ENCODE measurements at places on chromosomes 16 and 17. TPM values are rescaled to one million over a fixed set of nuclear protein-coding genes. Genes with fewer than 3 reads are reported as not detected.

Gene KRTAP4-3
- not detected for total RNA-seq

Gene CA5A
- total RNA-seq, result not detected

DNA sequence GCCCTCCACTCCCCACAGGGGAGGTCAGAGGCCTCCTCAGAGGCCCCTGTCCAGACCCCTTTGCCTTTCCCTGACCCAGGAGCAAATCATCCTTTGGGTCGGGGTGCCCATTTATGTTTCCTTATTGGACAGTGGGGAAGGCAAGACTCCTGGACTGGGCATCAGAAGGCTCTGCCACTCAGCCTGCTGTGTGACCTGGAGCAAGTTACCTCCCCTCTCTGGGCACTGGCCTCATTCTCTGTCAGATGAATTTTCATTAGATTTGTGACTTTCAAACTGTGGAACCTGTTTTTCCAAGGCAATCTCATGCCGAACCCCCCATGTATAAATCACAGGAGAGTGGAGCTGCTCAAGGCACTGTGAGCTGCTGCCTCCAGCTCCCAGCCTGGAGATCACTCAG is 47.0 kb upstream of the TOB1 start:
- no peak for DNase-seq
- H3K27me3 ChIP-seq, result no peaks in the 10 kb centered on the region
- H3K4me1 ChIP-seq, result no peaks in the 10 kb centered on the region
- H3K36me3 ChIP-seq, result no peaks in the 10 kb centered on the region
- H3K4me3 ChIP-seq, result no peak overlapping the region

DNA sequence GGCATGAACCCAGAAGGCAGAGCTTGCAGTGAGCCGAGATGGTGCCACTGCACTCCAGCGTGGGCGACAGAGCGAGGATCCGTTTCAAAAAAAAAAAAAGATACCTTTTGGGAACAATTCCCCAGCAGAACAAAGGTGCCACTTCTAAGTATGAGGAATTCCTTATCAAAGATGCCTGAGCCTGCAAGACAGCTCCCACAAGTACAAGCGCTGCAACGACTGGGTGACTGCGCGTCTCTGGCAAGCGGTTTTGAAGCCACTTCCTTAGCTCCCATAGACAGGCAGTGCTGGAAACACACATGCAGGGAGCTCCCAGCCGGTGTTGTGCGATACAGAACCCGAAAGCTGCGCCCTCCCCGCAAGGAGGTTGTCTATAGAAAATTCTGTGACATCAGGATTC is 60.5 kb downstream of the ADCY9 start:
- H3K27me3 ChIP-seq, result no peaks in the 10 kb centered on the region
- no peak overlapping the region for H3K4me3 ChIP-seq
- no peak overlapping the region for H3K27ac ChIP-seq
- peaks cover 21% of the 10 kb centered on the region for H3K4me1 ChIP-seq
- DNase-seq, result no peak
- H3K36me3 ChIP-seq, result no peaks in the 10 kb centered on the region

DNA sequence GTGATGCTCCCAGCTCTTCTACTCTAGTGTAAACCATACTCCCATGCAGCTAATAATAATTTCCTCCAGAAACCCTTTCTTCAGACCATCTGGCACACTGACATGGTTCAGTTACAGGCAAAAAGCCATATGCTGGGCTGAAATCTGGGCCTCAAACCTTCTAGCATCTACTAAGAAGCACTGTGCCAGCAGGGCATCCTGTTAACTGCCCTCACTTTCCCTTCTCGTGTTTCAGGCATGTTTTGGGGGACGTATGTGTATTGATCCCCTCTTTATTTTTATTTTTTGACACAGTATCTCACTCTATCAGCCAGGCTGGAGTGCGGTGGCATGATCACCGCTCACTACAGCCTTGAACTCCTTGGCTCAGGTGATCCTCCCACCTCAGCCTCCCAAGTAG is 33.3 kb downstream of the STAT5A start:
- no peaks in the 10 kb centered on the region for H3K27me3 ChIP-seq
- no peak for DNase-seq
- H3K4me3 ChIP-seq, result no peak overlapping the region
- no peak overlapping the region for H3K27ac ChIP-seq

- no peaks in the 10 kb centered on the region for H3K36me3 ChIP-seq
- no peak for DNase-seq
- H3K4me1 ChIP-seq, result peaks cover 11% of the 10 kb centered on the region
- no peaks in the 10 kb centered on the region for H3K27me3 ChIP-seq
These were observed 10.3 kb downstream of the NUPR1 start for GRCh38 chr16:28528463-28528867.

DNA sequence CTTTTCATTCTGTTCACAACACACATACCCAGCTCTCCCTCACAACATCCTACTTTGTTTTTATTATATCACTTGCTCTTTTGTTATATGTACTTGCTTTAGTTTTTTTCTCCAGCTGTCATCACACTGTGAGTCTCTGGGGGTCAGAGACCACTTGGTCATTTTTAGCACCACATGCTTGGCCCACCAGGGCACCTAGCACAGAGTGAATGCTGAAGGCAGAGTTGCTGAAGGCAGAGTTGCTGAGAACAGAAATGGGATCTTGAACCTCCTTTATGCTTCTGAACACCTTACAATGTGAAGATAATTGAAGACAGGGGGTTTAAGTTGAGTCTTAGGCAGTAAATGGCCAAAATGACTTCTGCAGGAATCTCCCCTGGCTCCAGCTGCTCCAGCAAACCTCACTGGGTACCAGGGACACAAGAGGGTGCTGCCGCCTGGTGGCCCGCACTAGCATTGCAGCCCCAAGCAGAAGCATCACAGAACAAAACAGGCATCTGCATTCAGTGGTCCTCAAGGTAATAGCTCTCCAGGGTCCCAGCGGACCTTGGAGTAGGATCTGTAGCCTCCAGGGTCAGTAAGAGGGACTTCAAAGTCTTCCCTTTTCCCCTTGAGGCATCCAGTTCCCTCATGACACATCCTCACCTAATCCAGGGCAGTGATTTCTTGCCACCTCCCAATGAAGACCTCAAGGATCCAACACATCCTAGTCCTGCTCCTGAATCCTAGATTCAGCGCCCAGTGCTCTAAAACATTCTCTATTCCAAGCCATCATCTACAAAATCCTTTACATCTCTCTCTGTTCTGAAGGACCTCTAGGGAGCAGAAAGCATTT is 1972.6 kb downstream of the TP53TG3F start:
- H3K4me3 ChIP-seq, result no peak overlapping the region
- H3K27me3 ChIP-seq, result no peaks in the 10 kb centered on the region
- H3K27ac ChIP-seq, result no peak overlapping the region
- no peaks in the 10 kb centered on the region for H3K36me3 ChIP-seq

GRCh38 chr16:87956365-87957231 is 5.4 kb downstream of the BANP start:
- H3K27me3 ChIP-seq, result no peaks in the 10 kb centered on the region
- no peaks in the 10 kb centered on the region for H3K36me3 ChIP-seq
- peaks cover 16% of the 10 kb centered on the region for H3K4me1 ChIP-seq
- DNase-seq, result peak; percentile 53
- H3K4me3 ChIP-seq, result no peak overlapping the region
- peak overlapping the region; percentile 50 for H3K27ac ChIP-seq

DNA sequence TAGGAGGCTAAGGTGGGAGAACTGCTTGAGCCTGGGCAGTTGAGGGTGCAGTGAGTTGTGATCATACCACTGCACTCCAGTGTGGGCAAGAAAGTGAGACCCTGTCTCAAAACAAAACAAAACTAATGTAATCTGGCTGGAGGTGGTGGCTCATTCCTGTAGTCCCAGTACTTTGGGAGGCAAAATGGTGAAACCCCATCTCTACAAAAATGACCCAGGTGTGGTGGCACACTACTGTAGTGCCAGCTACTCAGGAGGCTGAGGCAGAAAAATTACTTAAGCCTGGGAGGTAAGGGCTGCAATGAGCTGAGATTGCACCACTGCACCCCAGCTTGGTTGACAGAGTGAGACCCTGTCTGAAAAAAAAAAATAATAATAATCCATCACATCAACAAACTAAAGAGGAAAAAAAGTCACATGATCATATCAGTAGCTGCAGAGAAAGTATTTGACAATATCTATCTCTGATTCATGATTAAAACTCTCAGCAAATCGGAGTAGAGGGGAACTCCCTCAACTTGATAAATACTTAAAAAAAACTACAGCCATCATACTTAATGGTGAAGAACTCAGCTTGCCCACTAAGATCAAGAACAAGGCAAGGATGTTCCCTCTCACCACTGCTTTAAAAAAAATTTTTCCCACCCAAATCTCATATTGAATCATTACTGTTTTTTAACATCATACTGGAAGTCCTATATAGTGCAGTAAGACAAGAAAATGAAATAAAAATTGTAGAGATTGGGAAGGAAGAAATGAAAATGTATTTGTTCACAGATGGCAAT is 31.0 kb downstream of the DHRS7B start:
- no peak for DNase-seq
- no peak overlapping the region for H3K4me3 ChIP-seq
- no peak overlapping the region for H3K27ac ChIP-seq
- H3K4me1 ChIP-seq, result peaks cover 13% of the 10 kb centered on the region
- no peaks in the 10 kb centered on the region for H3K36me3 ChIP-seq

DNA sequence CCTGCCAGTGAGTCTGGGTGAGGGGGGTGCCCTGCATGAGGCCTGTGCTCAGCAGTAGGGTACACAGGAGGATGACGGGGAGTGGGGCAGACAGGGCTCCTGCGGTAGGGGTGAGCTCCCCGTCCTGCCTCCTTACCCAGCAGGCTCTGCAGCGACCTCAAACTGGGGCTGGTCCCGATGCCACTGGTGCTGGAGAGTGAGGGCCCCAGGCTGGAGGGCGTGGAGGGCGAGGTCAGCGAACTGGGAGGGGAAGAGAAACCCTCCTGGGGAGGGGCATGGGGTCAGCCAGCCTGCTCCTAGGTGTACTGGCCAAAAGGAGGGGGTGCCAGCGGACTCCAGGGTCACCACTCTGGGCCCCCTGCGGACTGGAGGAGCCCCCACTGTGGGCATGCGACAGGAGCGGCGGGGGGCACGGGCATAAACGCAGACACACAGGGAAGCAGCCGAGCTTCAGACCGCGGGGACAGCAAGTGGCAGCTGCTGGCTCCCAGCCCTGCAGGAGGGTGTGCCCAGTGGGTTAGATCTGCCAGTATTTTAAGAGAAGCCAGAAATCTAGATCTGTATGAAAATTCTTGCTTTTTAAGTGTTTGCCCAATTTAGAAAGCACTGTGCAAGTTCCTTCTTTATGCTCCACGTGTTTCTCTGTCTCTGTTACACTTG is 9.0 kb upstream of the VASN start:
- peaks cover 11% of the 10 kb centered on the region for H3K36me3 ChIP-seq
- DNase-seq, result no peak
- no peak overlapping the region for H3K4me3 ChIP-seq
- H3K4me1 ChIP-seq, result no peaks in the 10 kb centered on the region
- H3K27me3 ChIP-seq, result no peaks in the 10 kb centered on the region
- H3K27ac ChIP-seq, result no peak overlapping the region

DNA sequence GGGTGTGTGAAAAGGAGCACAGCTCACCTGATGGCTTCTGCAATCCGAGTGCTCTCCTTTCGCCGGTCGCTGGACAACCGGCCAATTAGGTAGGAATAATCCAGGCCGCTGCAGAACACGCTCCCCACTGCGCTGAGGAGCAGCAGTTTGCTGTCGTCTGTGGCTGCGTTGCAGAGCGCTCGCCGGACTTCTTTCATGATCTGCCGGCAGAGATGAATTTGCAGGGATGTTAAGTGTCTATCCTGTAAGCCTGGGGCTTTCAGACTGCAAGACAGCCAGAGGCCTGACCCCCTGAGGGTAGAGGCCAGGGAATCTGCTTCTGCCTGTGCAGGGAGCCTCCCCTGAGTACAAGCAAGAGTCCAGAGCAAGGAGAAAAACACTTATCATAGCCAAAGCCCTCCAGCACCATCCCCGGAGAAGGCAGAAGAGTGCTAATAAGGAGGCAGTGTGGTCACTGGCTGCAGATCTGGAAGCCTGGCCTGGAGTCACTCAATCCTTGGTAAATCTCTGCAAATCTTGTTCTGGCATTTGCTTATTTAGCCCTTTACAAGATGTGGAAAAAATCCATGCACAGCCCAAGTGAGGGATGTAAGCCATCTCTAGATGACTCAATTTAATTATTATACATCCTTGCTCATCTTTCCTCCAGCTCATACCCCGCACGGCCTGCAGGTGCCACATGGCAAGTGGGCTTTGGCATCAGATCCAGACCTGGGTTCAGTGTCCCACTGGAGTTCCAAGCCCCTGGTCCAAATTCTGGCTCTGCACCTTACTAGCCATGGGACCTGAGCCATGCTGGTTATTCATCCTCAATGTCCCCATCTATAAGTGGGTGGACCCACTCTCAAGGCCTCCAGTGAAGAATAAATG is 80.2 kb downstream of the DYNLRB2 start:
- no peaks in the 10 kb centered on the region for H3K36me3 ChIP-seq
- H3K27ac ChIP-seq, result no peak overlapping the region
- no peaks in the 10 kb centered on the region for H3K27me3 ChIP-seq
- no peaks in the 10 kb centered on the region for H3K4me1 ChIP-seq

DNA sequence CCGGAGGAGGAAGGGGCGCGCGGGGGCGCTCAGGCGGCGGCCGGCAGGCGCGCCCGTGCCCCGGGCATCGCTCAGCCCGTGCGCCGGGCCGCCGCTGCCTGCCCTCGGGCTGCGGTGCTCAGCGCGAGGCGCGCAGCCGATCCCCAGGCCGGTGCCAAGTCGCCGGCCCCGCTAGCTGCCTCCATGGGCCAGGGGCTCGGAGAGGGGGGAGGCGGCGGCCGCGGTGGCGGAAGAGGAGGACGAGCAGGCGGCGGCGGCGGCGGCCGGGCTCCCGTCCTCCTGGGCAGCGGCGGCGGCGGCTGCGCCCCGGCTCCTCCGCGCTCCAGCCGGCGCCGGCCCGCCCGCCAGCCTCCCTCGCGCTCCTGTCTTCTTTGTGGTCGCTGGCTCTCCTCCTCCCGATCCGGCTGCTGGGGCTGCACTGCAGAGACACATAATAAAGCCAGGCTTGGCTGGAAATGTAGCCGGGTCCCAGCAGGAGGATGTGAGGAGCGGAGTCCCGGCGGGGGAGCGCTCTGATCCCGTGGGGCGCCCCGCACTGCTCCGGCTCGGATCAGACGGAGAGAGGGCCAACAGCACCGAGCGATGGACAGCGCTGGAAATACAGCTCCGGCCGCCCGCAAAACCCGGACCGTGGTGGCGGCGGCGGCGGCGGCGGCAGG is 889 bp upstream of the ZNF423 start:
- H3K4me1 ChIP-seq, result peaks cover 46% of the 10 kb centered on the region
- no peaks in the 10 kb centered on the region for H3K36me3 ChIP-seq
- peak overlapping the region; percentile 88 for H3K4me3 ChIP-seq
- no peaks in the 10 kb centered on the region for H3K27me3 ChIP-seq
- peak; percentile 86 for DNase-seq
- H3K27ac ChIP-seq, result peak overlapping the region; percentile 94

GRCh38 chr17:45409659-45410076 is 23.0 kb downstream of the ARHGAP27 start:
- H3K27me3 ChIP-seq, result no peaks in the 10 kb centered on the region
- no peak for DNase-seq
- no peaks in the 10 kb centered on the region for H3K36me3 ChIP-seq
- peaks cover 94% of the 10 kb centered on the region for H3K4me1 ChIP-seq

DNA sequence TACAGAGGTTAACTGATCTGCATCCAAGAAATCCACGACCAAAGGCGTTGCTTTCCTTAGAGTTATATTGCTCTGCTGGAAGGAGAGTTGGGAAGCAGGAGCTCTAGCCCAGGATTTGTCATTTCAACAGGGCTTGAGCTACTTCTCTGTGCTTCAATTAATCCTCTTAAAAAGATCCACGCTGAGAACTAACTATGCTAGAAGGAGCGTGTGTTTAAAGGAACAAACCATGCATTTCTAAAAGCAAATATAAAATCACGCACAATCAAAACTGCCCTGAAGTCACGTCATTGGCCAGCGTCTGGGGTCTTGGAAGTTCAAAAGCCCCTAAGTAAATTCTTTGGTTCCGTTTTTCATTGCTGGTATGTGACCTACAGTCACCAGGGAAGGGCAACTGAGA is 1.1 kb downstream of the ARL6IP1 start:
- H3K36me3 ChIP-seq, result peaks cover 10% of the 10 kb centered on the region
- DNase-seq, result no peak
- H3K27ac ChIP-seq, result peak overlapping the region; percentile 96
- peak overlapping the region; percentile 94 for H3K4me3 ChIP-seq
- peaks cover 24% of the 10 kb centered on the region for H3K4me1 ChIP-seq
- H3K27me3 ChIP-seq, result no peaks in the 10 kb centered on the region

Measured in transverse colon (tissue), 4 donors.